ENCODE measurements at places on chromosomes 11 and 22.
A peak's percentile ranks its signal among the peaks of the same experiment; 100 is the strongest.

GRCh38 chr11:116551576-116551975 is 221.2 kb downstream of the BUD13 start:
- no peak for DNase-seq

- no peak for DNase-seq
Observed at GRCh38 chr22:24153959-24154358, 27.3 kb upstream of the SUSD2 start.

GRCh38 chr11:57135020-57135751 is 46.6 kb upstream of the LRRC55 start:
- DNase-seq = no peak

- DNase-seq = no peak
Observed at GRCh38 chr11:1072821-1073231, 1.8 kb upstream of the MUC2 start.

DNA sequence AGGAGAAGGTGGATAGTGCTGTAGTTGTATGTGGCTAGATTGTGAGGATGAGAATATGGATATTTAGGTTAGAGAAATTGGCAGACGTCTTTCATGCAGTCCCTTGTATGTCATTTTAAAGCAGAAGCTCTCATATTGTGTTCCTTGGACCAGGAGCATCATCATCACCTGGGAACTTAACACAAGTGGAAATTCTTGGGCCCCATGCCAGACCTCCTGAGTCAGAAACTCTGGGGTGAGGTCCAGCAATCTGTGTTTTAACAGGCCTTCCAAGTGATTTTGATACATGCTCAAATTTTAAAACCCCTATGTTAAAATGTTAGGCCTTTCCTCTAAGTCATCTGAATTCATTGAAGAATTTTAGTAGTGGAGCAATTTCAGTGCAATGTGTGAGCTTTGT is 34.8 kb downstream of the JHY start:
- DNase-seq = no peak

DNA sequence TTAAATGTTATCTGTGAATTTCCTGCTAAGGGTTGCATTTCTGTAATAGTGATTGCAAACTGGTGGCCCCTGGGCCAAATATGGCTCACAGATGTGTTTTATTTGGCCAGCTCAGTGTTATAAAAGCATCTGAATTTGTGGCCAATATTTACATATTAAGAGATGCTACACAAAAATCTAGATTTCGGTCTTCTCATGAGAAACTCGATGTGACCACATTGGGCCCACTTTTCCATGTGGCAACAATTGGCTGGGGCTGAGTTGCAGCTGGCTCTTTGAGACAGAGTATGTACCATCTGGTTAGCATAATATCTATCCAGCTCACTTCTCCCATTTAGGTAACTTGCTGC is 244.5 kb upstream of the POU2AF2 start:
- no peak for DNase-seq

GRCh38 chr11:5247472-5248192 is 2.0 kb downstream of the HBG1 start:
- no peak for DNase-seq

DNA sequence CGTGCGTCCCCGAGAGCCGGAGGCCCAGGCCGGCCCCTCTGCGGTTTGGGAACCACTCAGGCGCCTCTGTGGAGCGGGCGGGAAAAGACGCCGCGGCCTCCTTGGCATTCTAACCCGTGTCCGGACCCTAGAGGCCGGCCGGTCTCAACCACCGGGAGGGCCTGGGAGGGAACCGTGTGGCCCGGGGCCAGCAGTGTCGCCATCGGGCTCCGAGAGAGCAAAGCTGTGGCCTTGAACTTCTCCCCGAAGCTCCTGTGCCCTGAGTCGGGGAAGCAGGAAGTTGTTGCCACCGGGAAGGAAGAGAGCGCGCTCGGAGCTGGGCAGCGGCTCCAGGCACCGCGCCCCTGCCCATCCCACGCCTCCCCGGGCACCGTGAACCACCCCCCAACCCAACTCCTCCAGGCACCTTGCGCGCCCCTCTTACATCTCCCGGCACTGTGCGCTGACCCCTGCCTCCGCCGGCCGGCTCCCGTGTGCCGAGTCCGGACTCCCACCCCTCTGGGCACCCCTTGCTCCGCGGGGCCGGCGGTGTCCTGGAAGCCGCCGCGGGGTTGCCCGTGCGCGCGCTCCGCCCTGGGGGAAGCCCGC is 80.0 kb upstream of the PPARA start:
- DNase-seq = peak; percentile 59

DNA sequence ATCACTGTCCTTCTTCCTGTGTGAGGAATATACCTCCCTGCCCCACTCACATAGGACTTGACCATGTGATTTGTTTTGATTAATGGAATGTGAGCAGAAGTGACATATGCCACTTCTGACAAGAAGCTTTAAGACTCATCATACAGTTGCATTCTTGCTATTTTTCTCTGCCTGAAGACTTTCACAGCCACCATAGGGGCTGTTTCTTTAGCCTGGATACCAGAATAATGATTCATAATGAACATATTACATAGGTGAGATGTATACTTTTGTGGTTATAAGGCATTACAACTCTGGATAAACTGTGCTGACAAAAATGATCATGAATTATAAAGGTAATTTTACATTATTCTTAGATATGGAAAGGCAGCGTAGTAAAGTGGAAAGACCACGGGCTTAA is 798.0 kb downstream of the DLG2 start:
- DNase-seq = no peak

GRCh38 chr11:129230006-129230405 is 37.9 kb upstream of the ARHGAP32 start:
- no peak for DNase-seq

DNA sequence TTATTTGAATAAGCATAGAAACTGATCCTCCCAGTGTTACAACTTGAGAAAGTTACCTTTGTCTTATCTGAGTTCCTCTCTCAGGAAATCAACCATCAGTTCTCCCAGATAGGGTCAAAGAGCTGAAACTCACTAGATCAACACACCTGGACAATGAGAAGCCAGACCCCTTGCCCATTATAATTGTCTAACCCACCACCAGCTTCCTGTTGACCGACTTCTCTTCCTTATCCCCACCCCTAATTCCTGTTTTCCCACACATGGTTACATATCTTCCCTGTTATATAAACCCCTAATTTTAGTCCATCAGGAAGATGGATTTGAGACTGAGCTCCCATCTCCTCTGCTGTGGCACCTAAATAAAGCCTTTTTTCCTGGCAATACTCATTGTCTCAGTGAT is 6.9 kb downstream of the SLC5A4 start:
- no peak for DNase-seq

- no peak for DNase-seq
Observed at GRCh38 chr11:108967571-108967970, 302.7 kb downstream of the DDX10 start.

- DNase-seq = no peak
Observed at GRCh38 chr22:32545801-32546200, 71.2 kb downstream of the FBXO7 start.

GRCh38 chr11:111726301-111726713 is 39.9 kb downstream of the PPP2R1B start:
- no peak for DNase-seq

DNA sequence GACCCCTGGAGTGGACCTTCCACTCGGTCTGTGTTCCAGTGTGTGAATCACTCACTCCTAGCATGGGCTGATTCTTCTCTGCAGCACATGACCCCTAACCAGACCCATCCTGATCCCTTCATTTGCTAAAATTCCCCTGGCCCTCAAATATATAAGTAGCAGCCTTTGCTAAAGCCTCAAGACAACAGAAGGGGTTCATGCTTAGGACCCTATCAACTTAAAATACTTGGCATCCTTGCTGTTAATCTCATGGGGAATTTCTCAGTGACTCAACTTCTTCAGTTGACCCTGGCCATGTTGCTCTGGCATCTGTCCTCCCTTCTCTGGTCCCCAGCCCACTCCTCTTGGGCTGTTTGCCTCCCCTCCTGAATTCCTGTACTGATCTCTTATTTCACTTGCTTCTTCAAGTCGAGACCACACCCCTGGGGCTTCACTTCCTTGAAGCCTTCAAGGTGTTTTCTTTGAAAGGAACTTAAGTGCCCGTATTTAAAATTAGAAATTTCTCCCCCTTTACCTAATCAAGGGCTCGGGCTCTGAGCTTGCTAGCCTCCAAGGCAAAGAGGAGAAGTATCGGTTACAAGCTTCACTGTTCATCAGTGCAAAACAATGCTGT is 23.6 kb downstream of the NNMT start:
- no peak for DNase-seq

GRCh38 chr11:96464700-96465307 is 75.0 kb downstream of the JRKL start:
- peak; percentile 66 for DNase-seq

DNA sequence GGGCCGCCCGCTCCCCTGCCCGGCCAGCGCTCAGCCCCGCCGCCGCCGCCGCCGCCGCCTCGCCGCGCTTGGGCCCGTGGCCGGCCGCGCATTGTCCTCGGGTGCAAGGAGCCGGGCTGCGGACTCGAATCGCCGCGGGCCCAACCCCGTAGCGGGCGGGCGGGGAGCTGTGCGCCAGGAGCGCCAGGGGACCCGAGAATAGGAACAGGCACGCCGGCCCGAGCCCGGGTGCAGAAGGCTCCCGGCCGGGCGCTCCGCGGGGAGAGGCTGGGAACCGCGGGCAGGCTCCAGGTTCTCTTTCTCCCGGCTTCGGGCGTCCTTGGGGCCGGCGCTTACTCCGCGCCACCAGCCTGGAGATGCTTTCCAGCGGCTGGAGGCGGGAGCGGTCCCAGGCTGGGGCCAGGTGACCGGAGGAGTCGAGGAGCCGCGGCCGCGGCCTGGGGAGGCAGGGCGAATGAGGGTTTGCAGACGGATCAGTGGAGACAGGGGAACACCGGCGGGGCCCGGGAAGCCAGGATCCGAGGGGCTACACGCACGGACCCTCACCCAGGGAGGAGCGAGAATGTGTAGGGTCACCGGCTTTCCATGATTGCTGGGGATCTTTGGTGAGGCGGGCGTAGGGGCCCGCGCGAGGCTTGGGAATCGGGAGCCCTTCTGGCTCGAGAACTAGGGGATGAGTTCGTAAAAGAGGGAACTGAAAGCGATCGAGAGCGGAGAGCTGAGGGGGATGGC is 726 bp downstream of the PKNOX2 start:
- DNase-seq = no peak

- peak; percentile 77 for DNase-seq
Observed at GRCh38 chr11:67504950-67505581, at the start of gene PITPNM1. Gene PITPNM1 (minus strand): TSS chr11:67505363. CDS start chr11:67504180, 1,183 bp downstream.

DNA sequence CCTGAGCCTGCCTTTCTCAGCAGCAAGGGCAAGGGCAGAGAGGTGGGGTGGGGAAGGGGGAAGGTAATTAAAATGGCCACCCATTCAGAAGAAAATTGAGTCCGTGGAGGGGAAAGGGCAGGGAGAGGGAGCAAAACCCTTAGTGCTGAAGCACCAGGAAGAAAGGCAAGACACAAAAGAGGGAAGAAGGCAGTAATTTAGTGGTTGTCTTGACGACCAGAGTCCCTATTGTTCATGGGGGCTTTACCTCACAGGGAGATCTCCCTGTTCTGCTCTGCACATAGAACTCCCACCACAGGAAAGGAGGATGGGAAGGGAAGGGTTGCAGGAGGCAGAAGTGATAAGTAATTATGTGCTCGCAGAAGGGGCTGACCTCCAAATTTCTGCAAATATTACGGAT is 23.4 kb downstream of the SNX19 start:
- no peak for DNase-seq

DNA sequence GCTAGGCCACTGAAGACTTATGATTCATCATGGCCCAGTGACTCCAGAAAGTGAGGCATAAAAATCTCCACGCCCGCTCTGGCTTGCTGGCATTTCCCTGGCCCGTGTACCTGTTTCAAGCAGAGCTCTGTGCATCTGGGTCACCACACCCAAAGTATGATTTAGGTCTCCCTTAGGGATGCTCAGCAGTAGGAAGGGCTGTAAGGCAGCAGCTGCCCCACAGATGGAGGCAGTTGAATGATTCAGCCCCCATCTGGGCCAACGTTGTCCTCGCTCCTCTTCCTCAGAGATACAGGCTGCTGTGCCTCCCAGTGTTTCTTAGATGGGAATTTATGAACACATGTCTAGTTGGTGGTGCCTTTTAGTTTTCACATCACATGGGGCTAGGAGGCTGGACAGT is 21.6 kb downstream of the GPR83 start:
- DNase-seq = no peak

DNA sequence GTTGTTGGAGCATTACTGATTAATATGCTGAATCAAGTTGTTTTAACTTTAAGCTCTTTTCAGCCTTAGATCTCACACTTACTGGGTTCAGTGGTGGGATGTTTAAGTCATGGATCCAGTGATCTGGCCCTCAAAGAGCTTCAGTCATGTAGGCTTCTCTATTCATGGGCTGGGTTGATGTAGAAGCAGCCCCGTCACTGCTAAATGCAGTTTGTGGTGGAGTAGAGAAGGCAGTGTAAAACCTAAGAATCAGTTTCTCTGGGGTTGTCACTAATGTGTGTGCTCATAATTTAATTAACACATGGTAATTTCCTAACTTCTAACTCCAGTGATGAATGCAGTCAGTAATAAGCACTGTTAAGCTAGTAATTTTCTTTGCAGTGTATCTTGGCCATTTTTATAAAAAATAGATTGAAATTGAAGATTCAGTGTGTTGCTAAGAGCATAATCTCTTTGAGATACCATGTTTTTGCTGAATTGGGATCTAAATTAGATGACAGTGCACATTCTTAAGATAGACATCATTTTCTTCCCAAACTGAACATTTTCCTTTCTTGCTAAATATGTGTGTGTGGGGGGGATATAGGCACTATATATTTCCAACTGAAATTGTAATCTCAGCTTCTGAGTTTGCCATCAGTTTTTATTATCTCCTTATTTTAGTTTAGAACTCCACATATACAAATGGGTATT is 9.0 kb downstream of the SPCS2 start:
- no peak for DNase-seq
